Left renal pelvis (tissue), 4 donors: ENCODE measurements at places on chromosomes 12 and 14. TPM values are rescaled to one million over a fixed set of nuclear protein-coding genes. Genes with fewer than 3 reads are reported as not detected.

Gene ACSM4
- not detected for polyA plus RNA-seq

Gene NUAK1
- 10.0 TPM for polyA plus RNA-seq

Gene SYNJ2BP
- polyA plus RNA-seq, result 44.2 TPM

Gene TAS2R42
- not detected for polyA plus RNA-seq

GRCh38 chr12:92297932-92298696, 152.5 kb upstream of the BTG1 start:
- DNase-seq, result no peak

DNA sequence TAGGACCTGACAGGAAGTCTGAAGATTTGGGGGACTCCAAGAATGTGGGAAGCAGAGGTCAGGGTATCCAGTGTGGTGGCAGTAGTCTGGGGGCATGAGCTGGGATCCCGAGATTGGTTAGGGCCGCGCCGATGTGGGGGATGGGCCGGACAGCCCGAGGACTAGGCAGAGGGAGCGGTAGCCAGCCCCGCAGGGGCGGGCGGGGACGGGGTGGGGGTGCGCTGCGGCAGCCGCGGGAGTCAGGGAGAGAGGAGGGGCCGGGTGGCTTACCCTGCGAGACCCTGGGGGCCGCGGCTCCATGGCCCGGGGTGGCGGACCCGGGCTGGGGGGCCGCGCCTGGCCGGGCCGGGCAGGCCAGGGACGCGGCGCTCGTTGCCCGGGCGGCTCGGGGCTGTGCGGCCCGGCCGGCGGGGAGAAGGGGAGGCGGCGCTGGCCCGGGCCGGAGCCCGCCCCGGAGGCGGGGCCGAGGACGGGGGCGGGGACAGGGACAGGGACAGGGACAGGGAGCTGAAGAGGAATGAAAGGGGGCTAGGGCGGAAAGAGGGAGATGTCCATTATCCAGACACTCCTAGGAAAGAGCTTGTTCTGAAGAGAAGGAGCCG, 5.6 kb downstream of the ZNF385A start:
- DNase-seq, result no peak

- no peak for DNase-seq
Measured at GRCh38 chr14:64465831-64466554, 694 bp downstream of the AKAP5 start.

GRCh38 chr12:81043979-81044740, 33.7 kb upstream of the ACSS3 start:
- no peak for DNase-seq
